ENCODE measurements at places on chromosomes 2 and 18.

GRCh38 chr18:59051470-59052165 lies 88.1 kb upstream of the SEC11C start:
- no peak for DNase-seq

DNA sequence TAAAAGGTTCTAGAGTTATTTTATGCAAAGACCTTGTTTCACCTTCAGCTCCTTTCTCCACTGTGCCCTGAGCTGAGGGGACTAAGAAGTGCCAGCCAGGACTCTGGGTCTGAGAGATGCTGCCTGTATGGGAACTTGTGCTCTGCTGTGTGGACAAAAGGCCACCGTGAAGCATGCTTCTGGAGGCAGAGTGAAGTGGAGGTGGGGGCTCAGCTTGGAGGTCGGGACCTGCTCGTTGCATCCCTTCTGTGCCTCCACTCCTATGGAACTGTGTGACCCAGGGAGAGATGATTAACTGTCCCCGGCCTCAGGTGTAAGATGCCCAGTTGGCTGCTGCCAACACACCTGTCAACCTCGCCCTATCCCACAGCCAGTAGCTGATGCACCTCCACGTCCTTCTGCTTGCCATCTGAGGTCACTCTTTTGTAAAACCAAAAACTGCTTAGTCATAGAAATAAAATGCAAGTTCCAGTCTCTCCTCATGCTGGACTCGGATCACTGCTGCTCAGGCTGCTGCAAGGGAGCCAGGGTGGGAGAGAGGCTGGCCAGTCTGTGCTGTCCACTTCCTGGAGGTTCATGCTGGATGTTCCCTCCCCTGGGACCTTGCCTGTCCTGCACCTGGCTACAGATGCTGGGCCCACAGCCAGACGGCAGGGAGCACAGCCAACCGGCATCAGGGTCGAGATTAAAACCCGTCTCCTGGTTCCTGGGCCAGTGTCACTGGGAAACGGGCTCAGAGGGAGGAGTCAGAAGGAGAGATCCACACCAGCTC lies 113.2 kb downstream of the ACKR3 start:
- no peak for DNase-seq

GRCh38 chr2:23618794-23619530 lies 234.0 kb downstream of the KLHL29 start:
- no peak for DNase-seq

GRCh38 chr2:26792720-26793119 lies 6.9 kb downstream of the CENPA start:
- no peak for DNase-seq
